ENCODE measurements at places on chromosomes 2 and 18.
A peak's percentile ranks its signal among the peaks of the same experiment; 100 is the strongest.

- DNase-seq, result no peak
Observed at GRCh38 chr2:147390475-147390874, 454.4 kb upstream of the ACVR2A start.

DNA sequence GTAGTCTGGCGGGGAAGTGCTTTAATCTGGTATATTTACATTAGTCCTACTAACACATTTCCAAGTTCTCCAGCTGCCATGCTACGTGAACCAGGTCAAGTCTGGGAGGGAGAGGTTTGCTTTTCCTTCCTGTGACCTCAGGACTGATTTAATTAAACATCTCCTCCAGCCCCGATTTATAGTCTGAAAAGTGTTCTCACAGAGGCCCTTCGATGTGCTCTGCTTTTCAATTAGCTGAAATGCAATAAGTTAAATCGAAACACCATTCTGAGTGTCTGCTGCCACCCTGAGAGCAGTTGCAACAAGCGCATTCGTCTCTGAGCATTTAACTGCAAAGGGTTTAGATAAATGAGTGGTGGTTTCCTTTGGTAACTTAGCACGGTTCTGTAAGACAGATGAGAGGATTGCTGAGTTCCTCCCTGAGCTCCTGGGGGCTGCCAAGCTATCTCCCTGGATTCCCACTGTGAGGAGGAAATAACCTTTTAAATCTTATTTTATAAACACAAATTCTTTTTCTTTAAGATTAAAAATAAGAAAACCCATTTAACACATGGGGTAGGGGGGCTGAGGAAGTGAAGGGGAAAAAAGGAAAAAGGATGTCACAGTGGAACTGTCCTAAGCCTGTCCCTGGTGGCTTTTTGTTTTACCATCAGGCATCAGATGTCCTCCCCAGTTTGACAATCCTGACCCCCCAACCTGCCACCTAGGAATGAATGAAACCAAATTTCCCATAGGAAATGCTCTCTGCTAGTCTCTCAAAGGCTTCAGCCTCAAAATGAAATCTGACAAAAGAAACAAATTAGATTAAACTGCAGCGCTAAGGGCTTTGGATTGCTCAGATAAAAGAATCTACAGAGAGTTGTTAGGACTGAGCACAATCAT, 56.5 kb upstream of the CREB1 start:
- peak; percentile 82 for DNase-seq

DNA sequence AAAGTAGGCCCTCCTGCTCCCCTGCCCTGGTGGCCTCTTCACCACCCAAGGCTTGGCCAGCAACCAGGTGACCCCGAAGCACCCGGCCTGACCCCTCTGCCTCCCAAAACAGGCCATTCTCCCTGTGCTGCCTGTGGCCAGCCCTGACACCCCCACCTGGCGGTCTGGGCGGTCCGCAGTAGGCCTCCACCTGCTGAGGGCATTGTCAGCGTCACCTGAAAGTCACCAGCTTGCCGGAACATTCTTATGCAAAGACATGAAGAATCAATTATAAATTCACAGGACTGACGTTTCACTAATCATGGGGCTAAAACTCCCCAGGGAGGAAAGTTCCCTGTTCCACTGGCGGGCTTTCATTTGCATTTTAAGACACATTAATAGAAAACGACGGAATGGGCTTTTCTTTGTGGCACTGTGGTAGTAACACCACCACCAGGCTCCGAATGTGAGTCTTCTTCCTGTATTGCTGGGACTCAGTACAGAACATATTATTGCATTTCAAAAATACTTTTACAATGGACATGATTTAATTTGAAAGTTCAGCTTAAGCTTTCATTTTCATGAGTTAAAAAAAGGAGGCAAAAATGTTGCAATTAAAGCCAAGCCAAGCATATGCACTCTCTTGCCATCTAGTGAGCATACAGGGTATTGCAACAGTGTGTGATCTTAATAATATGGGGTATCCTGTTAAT, 57.4 kb downstream of the ADI1 start:
- DNase-seq, result peak; percentile 30

DNA sequence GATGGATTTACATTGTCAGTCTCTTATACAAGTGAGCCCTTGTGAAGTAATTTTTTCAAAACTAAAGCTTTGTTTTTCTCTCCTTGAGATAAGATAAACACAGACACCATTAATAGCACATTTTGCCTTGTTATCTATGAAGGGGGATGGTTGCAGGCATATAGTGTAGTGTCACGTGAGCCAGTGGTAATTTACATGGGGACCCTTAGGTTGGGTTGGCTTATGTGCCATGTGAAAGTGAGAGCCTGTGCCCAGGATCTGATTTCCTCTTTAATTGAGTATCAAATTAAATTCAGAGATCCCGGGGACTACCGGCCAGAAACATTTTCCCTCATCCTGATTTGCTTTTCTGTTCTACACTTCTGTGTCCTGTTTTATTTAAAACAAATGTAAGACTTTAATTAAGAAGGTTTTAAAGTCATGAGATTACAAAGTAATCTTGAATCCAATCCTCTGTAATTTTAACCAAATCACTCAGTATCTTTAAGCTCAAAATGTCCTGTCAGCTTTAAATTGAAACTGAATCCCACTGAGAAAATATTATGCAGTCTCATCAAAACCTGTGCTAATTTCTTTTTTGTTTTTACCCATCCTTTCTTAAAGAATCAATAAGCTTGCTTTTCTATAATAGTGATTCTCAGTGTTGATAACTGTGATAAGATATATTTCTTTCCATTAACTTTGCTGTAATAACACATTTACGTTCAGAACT, 63.8 kb downstream of the PTPRM start:
- no peak for DNase-seq

GRCh38 chr18:30044496-30044895, 998.0 kb downstream of the DSC3 start:
- no peak for DNase-seq

- peak; percentile 48 for DNase-seq
Observed at GRCh38 chr2:206823178-206823577, 57.8 kb downstream of the FASTKD2 start.

DNA sequence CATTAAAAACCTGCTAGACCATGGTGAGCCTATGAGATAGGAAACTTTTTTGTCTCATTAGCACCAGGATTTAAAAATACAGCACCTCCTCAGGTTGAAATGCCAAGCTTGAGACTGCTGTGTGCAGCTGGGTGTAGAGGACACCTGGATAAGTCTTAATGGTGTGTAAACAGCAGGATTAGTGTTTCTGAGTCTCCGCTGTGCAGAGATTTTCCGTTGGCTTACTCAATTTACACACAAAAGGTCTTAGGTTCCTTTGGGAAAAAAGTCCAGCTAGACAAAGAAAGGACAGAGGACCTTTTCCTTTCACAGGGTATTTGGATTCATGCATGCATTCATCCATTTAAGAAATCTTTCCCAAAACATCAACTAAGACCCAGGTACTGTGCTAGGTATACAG, 168.1 kb downstream of the NRXN1 start:
- no peak for DNase-seq

DNA sequence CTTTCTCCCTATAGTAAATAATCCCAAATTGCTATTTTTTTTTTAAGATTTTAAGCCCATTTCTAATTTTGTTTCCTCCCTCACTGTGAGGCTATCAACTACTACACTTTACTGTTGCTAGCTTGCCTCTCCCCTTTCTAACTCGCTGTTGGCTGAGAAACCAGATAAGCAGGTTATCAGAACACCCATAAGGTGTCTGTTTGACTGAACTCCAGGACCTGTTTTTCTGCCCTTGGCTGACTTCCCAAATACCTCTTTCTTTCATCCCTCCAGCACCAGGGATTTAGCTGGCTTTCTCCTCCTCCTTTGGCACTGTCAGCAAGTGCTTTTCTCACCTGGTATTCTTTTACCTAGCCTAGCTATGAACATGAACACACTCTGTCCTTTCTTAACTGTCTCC, 11.1 kb downstream of the TRAK2 start:
- no peak for DNase-seq

DNA sequence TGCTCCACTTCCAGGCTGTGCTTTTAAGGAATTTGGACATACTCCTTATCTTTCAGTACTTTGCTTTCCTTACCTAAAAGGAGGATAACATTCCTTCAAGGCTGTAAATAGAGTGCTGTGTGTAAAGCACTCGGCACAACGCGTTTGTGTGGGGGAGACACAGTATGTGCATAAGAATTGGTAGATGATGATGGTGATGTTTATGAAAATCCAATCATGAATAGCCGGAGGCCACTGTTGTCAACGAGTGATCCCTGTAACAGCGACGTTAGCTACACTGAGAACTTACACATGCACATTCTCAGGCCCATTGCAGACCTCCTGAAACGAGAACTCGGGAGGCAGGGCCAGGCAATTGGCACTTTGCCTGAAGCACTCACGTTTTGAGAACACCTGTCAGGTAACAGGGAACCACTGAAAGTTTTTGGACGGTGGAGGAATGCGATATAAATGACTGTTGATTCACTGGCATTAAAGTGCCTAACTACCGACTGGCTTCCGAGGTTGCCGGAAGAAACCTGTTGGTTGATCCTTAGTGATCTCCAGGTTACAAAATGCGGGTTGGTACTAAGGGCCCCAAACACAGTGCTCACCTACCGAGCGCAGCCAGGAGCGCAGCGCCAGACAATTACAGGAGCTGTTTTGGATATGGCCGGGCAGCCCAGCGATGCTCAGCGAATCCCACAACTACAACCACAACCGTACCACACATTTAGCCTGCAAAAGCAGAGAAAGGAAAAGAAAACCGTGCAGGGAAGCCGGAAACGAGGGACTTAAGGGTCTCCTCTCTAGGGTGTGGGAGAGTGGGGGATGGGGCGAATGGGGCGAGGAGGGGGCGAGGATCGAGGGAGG, 1.0 kb upstream of the MAP4K4 start:
- DNase-seq, result no peak

GRCh38 chr2:197674060-197674459, 1.3 kb downstream of the RFTN2 start:
- DNase-seq, result no peak

DNA sequence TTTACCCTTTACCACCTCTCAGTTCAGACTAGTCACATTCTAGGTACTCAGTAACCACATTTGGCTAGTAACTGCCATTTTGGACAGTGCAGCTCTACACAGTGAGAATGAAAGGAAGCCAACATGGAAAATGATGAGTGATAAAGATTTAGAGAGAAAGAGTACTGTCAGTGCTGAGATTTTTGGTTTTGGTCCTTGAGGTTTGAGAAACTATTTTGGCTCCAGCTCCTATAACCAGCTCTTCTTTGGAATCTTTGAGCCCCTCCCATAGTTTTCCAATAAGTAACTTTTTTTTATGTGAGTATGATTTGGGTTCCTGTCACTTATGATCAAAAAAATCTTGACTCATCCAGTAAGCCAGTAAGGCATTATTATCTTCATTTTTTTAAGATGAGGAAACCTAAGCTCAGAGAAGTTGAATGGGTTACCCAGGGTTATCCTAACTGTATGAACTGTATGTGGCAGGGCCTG, 173.0 kb downstream of the BABAM2 start:
- DNase-seq, result no peak

- DNase-seq, result no peak
Observed at GRCh38 chr2:178263159-178263860, 69.0 kb downstream of the OSBPL6 start.

GRCh38 chr2:190270298-190270697, 49.3 kb downstream of the HIBCH start:
- peak; percentile 67 for DNase-seq

GRCh38 chr2:168685600-168686451, 116.6 kb upstream of the NOSTRIN start:
- DNase-seq, result peak; percentile 13

GRCh38 chr18:6055711-6056110, 160.4 kb upstream of the TMEM200C start:
- DNase-seq, result peak; percentile 79

GRCh38 chr2:205405194-205405593, 277.1 kb upstream of the NRP2 start:
- peak; percentile 14 for DNase-seq

DNA sequence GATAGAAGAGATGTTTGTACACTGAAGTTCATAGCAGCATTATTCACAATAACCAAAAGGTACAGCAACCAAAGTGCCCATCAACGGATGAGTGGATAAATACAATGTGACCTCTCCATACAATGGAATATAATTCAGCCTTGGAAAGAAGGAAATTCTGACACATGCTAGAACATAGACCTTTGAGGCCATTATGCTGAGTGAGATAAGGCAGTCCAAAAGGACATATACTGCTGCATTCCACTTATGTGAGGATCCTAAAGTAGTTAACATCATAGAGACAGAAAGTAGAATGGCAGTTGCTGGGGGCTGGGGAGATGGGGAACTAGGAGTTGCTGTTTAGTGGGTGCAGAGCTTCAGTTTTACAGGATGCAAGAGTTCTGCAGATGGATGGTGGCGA, 38.2 kb upstream of the GLI2 start:
- no peak for DNase-seq

GRCh38 chr18:44090453-44090852, 590.2 kb upstream of the SETBP1 start:
- DNase-seq, result no peak

DNA sequence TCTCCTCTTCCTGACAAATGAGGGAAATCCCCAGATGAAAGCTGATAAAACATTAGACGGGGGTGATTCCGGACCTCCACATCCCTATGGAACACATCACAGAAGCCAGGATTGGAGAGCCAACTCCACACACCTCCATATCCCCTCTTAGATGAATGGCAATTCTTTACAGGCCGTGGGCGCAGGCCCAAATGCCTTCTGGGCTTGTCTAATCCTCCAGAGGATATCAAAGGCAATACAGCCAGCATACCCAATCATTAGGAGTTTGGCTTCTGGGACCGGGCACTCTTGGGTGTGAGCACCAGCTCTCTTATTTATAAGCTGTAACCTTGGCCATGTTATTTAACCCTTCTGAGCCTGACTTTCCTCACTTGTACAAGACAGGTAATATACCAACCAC, 15.0 kb upstream of the CYP1B1 start:
- no peak for DNase-seq

- peak; percentile 71 for DNase-seq
Observed at GRCh38 chr2:221572821-221573429, 821 bp upstream of the EPHA4 start.

DNA sequence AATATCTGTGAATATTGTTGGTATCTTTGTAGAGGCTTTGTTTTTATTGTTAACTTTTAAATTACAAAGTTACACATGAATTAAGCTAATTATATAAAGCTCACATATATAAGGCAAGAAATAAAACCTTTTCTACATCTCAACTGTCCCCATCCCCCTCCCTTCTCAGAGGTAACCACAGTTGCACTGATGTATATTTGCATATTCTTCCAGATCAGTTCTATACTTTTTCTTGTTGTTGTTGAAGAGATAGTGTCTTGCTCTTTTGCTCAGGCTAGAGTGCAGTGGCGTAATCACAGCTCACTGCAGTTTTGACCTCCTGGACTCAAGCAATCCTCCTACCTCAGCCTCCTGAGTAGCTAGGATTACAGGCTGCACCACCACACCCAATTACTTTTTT, 36.0 kb upstream of the CDC42EP3 start:
- no peak for DNase-seq

GRCh38 chr18:59469463-59470180, 110.6 kb upstream of the LMAN1 start:
- DNase-seq, result no peak

Measured in fibroblast of lung (primary cell).